Stimulated activated CD8-positive, alpha-beta memory T cell treated with anti-CD3 and anti-CD28 coated beads, Interleukin-7, amount 100 ng/mL, for 1 hour (primary cell): ENCODE measurements at places on chromosomes 3 and 15.

GRCh38 chr15:36666228-36666905, 86.9 kb downstream of the CDIN1 start:
- no peak for DNase-seq

- DNase-seq: no peak
Observed at GRCh38 chr15:64144565-64145281, 6.8 kb upstream of the SNX22 start.

DNA sequence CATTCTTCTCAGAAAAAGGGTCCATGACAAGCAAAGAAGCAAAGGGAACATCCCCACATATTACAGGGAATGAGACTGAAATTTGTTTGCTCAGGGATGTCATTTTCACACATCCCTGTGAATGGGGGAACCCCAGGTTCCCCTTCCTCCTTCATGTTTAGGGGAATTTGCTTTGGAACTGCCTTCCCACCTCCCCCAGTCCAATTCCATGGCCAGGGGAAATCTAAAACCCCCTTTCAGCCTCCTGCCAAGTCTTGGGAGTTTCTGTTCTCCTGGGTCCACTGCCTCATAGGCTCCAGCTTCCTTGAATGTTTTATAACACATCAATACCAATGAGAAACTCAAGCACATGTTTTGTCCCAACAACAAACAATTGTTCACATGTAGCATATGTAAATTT, 297.5 kb upstream of the CTNNB1 start:
- no peak for DNase-seq

DNA sequence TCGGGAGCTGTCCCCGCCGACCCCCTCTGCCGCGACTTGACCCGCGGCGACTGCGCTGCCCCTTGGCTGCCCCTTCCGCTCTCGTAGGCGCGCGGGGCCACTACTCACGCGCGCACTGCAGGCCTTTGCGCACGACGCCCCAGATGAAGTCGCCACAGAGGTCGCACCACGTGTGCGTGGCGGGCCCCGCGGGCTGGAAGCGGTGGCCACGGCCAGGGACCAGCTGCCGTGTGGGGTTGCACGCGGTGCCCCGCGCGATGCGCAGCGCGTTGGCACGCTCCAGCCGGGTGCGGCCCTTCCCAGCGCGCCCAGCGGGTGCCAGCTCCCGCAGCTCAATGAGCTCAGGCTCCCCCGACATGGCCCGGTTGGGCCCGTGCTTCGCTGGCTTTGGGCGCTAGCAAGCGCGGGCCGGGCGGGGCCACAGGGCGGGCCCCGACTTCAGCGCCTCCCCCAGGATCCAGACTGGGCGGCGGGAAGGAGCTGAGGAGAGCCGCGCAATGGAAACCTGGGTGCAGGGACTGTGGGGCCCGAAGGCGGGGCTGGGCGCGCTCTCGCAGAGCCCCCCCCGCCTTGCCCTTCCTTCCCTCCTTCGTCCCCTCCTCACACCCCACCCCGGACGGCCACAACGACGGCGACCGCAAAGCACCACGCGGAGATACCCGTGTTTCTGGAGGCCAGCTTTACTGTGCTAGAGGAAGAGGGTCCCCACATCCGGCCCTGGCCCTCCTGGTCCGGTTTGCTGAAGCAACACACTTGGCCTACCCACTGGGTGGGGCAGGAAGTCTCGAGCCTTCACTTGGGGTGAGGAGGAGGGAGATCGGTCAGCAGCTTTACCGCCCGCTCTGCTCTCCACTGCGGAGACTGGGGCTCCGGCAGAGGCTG, at the start of gene RASSF1:
TSS of gene RASSF1 (minus strand) at position 389 of the 882 bp plus-strand sequence. CDS start at position 358, 31 bp downstream.
- no peak for DNase-seq

DNA sequence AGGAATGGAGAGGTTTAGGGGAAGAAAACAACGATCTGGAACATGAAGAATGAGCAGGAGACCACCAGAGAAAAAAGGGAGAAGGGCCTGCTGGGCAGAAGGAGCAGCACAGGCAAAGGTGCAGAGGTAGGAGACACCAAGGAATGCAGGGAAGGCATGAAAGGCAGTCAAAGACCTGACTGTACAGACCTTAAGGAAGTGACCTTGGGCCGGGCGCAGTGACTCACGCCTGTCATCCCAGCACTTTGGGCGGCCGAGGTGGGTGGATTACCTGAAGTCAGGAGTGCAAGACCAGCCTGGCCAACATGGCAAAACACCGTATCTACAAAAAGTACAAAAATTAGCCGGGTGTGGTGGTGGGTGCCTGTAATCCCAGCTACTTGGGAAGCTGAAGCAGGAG, 157.7 kb upstream of the ATP10A start:
- DNase-seq: no peak

DNA sequence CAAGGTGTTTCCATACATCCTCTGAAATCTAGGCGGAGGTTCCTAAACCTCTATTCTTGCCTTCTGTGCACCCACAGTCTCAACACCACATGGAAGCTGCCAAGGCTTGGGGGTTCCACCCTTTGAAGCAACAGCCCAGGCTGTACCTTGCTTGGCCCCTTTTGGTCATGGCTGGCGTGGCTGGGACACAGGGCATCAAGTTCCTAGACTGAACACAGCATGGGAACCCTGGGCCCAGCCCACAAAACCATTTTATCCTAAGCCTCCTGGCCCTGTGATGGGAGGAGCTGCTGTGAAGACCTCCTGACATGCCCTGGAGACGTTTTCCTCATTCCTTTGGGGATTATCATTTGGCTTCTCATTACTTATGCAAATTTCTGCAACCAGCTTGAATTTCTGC, 739.0 kb upstream of the NECTIN3 start:
- DNase-seq: no peak

DNA sequence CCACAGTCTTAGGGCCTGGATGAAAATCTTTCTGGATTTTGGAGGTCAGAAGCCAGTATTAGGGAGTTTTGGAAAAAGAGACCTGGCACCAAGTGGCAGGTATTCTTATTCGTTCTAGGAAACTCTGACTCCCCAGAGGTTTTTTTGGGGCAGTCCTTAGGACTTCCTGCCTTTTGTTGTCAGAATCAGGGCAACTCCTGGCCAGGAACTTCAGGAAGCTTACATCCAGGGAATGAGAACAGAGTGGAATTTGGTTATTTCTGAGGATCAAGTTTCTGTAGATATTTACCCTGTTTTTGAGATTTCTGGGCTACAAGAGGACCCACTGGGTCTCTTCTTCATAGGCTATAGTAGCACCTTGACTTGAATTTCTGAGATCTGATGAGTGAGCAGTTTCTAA, 15.5 kb downstream of the SCN10A start:
- no peak for DNase-seq

DNA sequence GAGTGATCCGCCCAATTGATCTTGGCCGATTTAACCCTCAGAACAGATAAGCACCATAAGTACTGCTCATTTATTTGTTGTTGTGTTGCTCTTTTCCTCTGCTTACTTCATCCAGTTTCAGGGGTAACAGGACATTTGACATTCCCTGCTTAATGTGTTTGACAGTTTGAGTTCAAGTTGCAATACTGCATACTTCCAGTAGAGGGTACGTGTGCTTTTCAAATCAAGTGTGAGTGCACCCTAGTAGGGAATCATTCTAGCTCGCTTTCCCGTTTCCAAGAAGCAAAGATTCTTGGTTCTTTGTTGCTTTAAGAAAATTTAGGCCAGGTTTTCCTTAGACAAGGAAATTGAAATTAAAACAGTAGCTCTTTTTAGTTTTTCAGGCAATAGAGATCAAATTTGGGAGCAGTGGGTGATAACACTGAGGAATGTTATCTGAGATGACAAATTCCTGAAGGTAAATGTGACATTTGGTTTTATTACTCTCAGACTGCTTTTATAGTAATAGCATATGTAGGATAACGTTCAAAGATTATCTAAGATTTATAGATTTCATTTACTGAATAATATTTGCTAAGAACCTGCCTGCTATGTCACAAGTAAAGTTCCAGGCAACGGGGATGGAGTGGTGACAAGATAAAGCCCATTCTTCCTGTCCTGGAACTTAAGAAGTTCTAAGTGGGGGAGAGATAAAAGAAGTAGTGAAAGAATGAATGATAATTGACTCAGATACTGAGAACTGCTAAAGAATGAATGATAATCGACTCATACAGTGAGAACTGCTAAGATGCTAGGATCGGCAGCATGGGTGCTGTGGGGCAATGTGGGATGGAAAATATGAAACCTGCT, 73.3 kb downstream of the SYNPR start:
- no peak for DNase-seq

DNA sequence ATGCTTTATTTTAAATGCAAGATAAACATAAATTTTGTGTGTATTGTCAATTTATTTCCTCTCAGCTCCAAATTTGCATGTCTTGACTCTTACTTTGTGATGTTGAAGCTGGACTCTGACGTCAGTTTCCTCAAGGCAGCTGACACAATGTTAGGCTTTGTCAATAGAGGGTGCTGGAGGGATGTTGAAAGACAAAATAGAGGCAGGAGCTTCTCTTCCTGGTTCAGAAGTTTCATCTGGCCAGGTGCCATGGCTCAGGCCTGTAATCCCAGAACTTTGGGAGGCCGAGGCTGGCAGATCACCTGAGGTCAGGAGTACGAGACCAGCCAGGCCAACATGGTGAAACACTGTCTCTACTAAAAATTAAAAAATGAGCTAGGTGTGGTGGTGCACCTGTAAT, 408.6 kb downstream of the GBE1 start:
- no peak for DNase-seq

DNA sequence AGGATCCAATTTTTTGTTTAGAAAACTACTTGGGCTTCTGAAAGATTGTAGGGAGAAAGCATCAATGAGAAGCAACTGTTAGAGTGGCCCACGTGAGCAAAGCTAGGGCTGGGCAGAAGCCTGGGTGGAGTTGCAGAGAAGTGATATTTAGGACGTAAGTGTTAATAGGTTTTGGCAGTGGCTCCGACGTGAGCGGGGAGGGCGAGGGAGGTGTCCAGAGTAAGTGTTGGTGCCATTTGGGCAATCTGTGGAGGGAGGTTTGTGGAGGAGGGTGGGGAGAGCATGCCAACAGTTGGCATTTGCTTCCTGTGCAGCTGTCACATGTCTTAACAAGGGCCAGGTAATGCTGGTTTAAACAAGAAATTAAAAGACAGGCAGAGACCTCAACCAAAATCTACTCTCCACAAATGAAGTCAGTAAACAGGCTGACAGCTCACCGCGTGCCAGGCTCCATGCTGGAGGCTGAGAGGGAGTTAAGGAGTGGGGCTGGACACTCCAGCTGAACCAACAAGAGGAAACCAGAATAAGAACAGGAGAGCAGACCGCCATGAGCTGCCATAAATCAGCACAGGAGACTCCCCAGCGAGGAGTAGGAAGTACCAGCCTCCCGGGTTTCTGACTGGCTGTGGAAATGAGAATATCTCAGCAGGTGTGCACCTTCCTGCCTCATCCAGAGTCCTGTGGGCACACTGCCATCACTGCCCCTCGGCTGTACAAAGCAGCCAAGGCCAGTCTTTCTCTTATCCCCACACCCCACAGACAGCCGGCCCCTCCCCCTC, 232.6 kb downstream of the ABHD5 start:
- no peak for DNase-seq

GRCh38 chr3:22942981-22943380, 260.1 kb upstream of the UBE2E2 start:
- DNase-seq: no peak

GRCh38 chr15:93302080-93302765, 213.2 kb upstream of the RGMA start:
- no peak for DNase-seq

- DNase-seq: no peak
Observed at GRCh38 chr15:26628879-26629529, 143.9 kb downstream of the GABRB3 start.

DNA sequence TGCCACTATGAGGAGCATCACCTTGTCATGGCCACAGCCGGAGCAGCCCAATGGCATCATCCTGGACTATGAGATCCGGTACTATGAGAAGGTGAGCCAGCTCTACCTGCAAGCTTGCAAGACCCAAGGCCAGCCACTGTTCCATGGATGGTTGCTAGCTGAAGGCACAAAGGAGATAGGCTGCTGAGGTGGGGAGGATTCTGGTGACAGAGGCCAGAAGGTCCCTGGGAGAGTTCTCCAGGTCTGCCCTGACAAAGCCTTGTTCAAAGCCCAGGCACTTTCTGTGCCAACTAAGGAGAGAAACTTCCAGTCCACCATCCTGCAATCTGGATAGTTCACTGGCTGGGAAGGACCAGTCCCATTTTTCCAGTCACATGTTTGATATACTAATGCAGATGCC, 359.1 kb downstream of the EPHB1 start:
- DNase-seq: no peak

DNA sequence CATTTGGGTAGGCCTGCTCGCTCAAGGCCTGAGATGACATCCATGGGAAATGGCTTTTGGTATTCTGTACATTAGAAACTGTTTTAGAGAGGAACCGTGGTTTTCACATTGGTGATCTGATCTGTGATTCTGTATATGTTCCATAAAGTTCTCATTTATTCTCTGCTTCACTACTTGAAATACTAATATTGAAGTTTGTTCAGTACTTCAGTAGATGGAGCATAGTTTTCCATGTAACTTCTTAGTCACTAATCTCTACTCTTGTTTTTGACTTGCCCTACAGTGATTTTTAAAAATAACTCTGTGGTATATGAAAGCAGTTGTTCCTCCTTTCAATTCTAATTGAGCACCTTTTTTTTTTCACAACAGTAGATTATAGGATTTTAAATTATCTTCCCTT, 66.5 kb downstream of the MBNL1 start:
- no peak for DNase-seq

GRCh38 chr3:17949101-17949500, 206.7 kb upstream of the TBC1D5 start:
- DNase-seq: no peak

DNA sequence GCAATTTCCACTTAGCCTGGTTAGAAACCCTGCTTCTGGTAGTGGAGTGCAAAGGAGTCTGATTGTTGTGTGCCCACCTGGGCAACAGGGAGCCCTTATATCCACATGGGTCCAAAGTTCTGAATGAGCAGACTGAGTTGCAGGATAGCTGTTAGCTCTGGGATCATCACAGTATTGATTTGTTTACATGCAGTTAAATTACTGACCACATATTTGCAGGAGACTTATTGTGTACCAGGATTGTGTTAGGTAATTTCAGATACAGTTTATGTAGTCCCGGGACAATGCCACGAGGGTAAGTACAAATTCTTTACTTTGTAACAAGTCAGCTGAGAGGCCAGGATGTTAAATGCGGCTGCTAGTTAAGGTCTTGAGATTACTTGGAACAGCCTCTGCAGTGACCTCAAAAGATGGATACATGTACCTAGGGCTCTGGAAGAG, 18.8 kb downstream of the ARHGEF26 start:
- DNase-seq: no peak

- DNase-seq: no peak
Observed at GRCh38 chr3:52509753-52510328, 14.7 kb downstream of the STAB1 start.
